ENCODE measurements at places on chromosomes 5 and 9. TPM values are rescaled to one million over a fixed set of nuclear protein-coding genes. Genes with fewer than 3 reads are reported as not detected.

DNA sequence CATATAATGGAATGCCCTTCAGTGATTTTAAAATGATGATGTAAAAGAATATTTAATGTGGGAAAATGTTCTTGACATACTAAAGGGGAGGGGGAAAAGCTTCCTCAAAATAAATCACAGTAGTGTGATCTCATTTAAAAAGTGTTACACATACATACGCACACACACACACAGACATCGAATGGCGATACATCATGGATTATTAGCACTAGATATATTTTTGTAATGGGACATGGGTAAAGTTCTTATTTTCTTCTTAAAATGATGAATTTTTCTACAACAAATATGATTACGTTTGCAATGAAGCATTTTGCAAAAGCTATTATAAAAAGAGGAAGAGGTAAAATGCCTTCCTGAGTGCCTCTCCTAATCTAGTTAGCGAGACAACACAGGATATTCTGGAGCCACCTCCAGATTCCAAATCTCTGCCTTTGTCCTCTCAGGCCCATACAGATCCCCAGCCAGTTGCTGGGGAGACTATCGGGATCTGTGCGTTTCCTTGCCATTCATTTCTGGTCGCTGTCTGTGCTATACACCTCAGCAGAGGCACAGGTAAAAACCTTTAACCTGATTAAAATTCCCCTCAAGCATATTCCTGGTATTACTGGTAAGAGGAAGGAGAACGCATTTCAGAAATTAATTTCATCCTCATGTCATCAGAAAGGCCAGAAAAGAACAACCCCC is 69.6 kb downstream of the SLC28A3 start:
- no peak for DNase-seq

DNA sequence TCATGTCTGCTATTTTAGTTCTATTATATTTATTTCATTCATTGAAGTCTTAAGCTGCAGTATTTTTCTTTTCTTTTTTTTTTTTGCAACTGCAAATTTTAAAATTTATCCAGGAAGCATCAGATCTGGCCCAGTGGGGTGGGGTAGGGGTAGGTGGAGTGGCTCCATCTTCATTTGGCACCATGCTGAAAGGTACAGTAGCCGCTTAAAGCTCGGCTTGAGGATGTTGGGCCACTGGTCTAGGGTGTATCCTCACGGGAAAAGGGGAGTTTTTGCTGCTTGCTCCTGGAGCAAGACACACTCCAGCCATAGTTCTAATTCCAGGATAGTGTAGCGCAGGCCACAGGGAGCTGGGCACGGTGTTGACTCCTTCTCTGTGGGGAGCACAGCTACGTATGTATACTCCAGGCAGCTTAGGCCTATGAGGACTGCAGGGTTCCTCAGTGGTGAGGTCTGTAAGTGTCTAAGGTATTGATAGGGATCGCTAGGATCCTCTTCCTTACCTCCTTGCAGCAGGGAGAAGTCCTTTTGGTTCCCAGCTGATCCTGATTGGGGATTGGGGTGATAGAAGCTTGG is 22.7 kb downstream of the RCL1 start:
- DNase-seq, result no peak

GRCh38 chr5:80755626-80756025 is 100.8 kb upstream of the DHFR start:
- no peak for DNase-seq

GRCh38 chr9:109401169-109401989 is 80.5 kb upstream of the EPB41L4B start:
- DNase-seq, result no peak

- no peak for DNase-seq
Measured at GRCh38 chr9:131534721-131535237, 3.7 kb upstream of the UCK1 start.

- no peak for DNase-seq
Measured at GRCh38 chr5:90297045-90297764, 112.4 kb downstream of the CETN3 start.

DNA sequence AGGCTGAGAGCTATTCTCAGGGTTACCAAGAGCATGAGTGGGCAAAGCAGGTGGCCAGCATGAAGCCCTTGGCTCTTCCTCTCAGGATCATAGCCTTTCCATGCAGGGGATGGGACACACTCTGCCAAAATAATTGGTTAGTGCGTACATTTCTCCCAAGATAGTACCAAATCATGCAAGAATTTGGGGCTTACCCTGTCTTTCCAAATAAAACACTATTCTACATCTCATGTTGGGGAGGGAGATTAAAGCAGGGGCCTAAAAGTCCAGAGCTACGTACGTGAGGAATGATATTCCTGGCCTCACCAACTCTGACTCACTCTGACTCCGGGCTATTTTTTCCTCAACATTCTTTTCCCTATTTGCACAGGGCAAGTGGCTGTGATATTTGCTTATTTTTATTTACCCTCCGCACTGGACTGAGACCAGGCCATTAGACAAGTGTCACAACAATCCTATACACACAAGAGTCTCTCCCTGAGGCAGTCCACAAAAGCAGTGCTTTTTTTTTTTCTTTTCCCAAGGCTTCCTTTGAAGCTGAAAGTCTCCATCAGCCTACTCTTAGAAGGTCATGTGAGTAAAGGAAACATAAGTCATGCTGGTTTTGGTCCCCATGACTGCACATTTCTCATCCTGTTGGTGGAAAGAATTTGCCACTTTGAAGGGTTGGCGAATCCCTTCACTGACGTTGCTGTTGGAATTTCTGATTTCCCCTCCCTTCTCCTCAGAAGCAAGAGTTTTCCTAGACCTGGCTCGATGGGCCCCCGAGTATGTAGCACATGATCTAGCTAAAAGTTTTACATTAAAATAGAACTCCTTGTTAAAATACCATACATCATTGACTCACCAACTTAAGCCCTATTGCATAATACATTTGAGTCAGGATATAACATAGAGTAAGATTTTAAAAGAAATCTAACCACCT is 40.0 kb downstream of the TMEM252 start:
- no peak for DNase-seq

DNA sequence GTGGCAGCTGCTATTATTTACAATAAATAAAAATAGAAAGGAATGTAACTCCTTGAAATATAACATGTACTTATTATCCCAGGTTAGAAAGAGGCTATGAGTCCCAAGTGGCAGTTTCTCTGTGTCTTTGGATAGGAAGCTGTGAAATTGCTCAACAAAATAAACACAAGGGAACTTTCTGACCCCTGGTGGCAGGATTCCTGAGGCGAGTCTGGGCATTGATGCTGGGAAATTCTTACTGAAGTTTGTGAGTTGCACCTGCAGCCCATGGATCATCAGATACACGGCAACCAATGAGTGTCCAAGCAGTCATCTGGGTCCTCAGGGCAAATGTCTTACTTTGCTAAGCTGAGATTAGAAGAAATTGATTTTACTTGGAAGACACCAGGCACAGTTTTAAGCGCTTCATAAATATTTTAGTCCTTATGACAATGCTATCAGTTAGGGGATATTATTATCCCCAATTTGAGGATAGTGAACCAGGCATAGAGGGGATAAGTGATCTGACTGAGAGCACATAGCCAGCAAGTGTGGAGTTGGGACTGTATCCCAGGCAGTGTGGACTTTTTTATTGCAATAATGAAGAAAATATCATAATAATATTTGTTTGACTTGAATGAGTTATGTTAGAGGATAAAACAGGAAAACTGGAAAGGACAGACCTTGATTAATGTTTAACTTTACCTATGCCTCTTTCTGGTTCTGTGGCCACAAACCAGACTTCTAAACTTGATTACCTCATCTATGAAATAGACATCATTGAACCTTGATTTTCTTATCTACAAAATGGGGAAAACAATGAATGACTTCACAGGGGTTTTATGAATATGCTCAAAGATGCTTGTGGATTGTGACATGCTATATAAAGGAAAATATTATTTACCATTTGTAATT is 265.5 kb upstream of the ADAMTSL1 start:
- DNase-seq, result peak; percentile 17

DNA sequence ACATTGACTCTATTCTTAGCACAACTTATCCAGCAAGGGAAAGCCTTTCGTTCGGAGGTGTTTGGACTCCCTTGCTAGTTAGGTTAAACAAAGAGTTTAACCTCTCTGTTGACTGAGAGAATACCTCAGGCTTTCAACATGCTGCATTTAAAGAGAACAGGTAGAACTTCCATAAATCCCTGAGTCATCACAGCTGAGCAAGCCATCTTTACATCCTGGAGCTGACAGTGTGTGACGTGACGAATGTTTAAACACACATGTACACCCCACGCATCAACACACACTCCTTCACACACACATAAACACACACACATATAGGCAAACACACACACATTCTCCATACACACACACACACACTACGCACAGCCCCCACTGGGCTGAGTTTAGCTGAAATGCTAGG is 152.8 kb downstream of the ADAMTS12 start:
- DNase-seq, result no peak

DNA sequence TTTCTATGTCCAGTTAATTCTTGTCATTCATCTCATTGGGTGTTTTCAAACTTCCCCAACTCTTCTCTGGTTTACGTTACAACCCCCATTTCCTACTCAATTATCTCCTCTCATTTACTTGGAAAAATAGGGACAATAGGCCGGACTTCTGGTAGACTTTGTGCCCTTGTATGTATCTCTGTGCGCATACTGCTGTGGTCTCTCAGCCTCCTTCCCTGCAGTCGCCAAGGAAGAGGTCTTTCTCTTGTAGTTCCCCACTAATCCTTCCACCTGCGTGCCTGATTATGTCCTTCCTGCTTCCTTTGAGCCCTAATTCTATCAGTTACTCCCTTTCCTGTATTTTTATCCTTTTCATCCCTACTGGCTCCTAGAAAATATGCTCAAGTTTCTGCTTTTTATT is 176.3 kb downstream of the GDNF start:
- no peak for DNase-seq

GRCh38 chr5:158120760-158121159 is 261.8 kb upstream of the CLINT1 start:
- DNase-seq, result no peak

DNA sequence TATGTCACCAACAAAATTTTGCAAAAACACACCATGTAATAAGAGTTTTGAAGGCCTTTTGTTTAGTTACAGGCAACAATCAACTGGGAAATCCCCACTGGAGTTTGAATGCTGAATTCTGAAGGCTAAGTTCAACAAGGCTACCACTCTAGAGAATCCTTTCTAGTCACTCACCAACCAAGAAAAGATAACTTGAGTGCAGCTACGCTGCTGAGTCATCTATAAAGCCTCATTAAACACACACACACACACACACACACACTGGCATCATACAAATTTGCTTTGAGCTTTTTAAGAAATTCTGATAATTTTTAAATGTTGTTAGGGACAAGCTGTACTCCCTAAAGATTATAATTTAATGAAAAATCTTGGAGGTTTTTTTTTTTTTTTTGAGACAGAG is 219.6 kb downstream of the DENND1A start:
- DNase-seq, result no peak

DNA sequence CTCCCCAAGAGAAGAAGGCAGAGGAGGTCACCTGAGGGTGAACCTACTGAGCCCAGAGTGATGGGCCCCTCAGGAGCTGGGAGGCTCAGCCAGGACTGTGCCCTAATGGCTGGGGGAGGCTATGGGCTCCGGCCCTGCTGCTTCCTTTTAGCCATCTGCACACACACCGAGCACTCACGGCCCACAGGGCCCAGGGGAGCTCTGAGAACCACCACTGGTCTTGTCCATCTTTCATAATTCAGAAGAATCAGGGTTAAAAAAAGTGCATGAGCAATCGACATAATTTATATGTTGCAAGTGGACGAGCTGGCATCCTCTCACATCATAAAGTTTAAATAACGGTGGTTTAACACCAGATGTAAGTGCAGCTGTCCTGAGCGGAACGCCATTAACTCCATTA is 162.1 kb downstream of the FSTL4 start:
- DNase-seq, result no peak

- no peak for DNase-seq
Measured at GRCh38 chr5:68333649-68334552, 118.3 kb downstream of the PIK3R1 start.

DNA sequence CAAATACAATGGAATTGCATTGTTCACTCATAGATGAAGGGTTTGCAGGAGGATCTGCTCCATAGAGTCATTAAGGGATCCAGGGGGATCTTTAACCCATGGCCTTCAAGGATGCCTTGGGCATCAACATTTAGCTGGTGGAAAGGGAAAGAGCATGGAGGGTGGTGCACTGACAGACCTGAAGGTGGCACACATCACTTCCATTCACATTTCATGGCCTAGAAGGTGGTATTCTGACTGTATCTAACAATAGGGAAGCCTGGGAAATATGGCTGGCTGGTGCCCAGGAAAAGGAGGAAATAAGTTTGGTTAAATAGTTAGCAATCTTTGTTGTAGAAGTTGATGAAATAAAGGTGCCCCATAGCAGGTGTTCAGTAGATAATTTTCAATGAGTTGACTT is 230.2 kb downstream of the CD180 start:
- no peak for DNase-seq

DNA sequence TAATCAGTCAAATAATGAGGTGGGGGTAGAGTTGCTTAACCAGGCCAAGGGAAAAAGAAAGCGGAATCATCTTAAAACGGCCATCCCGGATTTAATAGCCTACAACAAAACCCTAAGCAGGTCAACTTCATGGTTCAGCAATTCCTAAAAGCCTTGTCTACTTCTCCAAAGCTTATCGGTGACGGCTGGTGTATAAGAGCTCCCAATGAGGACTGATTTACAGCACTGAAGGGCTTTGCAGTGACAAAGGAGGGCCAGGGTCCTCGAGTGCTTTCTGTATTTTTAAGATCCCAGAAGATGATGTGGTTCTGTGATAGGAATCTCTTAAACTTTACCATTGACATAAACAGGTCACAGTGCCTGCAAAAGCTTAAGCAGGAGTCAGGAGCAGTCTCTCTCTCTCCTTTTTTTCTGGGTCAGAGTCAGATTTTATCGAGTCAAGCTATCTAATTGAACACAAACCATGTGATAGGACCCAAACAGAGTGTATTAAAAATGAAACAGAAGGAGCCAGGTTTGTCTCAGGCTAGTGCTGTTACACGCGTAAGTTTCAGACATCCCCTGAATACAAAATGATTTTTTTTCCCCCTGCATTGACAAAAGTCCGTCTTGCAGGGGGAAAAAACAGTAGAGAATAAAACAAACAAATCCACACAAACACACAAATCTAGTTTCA is 663.6 kb upstream of the ZNF608 start:
- no peak for DNase-seq

GRCh38 chr5:111960476-111961215 is 203.7 kb upstream of the NREP start:
- no peak for DNase-seq

- DNase-seq, result no peak
Measured at GRCh38 chr9:124594225-124594624, 87.0 kb upstream of the NR5A1 start.

GRCh38 chr5:58335518-58335917 is 124.4 kb downstream of the PLK2 start:
- no peak for DNase-seq

Gene NUTM2G
- 0.82 TPM for polyA plus RNA-seq

Gene ZNF883
- 4.1 TPM for polyA plus RNA-seq

Gene MARCHF6
- 101 TPM for polyA plus RNA-seq

Gene CDH9
- polyA plus RNA-seq, result not detected

Gene OTULINL
- polyA plus RNA-seq, result 2.7 TPM

Gene LCP2
- 4.2 TPM for polyA plus RNA-seq

Gene GABRG2
- not detected for polyA plus RNA-seq

Gene CACFD1
- 19.0 TPM for polyA plus RNA-seq

Gene INSYN2B
- polyA plus RNA-seq, result 0.05 TPM

Gene CBY3
- 0.37 TPM for polyA plus RNA-seq

Gene CNTFR
- polyA plus RNA-seq, result 44.9 TPM

Gene CLIC3
- 0.42 TPM for polyA plus RNA-seq

Gene PRSS3
- not detected for polyA plus RNA-seq
